ENCODE measurements at places on chromosomes 13 and 19.

DNA sequence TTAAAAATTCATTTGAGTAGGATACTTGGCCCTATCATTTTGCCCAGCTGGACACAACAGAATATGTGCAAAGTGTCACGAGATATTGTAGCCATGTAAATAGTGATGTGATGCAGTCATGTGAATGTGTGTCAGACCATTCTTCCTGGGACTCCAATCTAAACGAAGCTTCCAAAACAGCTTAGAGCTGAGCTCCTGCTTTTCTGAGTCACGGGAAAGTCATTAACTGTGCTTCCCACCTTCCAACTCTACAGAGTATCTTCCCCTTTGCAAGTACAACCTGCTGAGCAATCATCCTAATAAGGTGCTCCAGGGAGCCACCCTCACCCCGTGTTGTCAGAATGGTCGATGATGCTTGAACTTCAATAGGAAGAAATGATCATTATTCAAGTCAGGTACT, 294.7 kb downstream of the MYO16 start:
- DNase-seq: peak; percentile 62

GRCh38 chr13:99315186-99315585, 8.0 kb upstream of the GPR183 start:
- no peak for DNase-seq

- no peak for DNase-seq
Measured at GRCh38 chr13:61417086-61417570, 1.5 kb upstream of the PCDH20 start.

DNA sequence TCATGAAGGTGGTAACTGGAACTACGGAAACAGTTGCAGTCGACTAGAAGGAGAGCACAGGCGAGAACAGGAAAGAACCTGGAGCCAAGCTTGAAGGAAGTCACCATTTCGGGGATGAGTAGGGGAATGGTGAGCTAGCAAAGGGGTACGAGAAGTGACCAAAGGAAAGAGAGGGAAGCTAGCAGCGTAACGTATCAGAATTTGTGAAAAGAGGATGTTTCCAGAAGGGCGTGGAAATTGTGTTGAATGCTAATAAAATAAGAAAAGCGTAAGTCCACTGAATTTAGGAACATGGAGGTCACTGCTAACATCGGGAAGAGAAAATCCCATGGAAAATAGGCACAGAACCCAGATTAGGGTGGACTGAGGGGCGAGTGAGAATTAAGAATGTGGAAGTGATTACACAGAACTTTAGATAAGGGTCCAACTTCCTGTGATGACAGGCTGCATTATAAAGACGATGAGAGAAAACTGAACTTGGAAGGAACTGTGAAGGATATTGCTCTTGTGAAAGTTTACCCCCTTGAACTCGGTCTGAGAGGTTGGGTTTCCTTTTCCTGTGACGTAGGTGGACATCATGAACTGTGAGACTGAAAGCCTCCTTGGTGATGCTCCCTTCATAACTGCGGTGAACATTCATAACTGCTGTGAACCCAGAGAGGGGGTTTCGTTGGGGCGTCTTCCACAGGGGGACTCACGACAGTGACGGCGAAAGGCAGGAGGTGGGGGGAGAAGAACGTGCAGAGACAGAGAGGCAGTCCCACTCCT, 2.0 kb upstream of the FFAR2 start:
- DNase-seq: no peak

DNA sequence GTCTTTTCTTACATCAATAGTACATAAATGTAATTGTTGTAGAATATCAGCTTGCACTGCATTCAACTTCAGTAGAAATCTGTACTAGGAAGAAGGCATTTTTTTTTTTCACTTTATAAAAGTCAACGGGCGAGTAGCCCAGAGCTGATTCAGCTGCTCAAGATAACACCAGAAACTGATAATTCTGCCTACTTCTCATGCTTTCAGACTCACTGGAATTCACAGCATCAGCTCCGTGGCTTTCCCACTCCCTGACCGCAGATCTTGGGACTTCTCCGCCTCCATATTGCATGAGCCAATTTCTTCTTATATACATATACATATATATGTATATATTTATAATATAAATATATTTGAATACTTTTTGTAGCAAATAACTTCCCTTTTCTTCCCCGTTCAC, 263.1 kb upstream of the RXFP2 start:
- peak; percentile 90 for DNase-seq

GRCh38 chr13:75071395-75071794, 410.6 kb downstream of the TBC1D4 start:
- no peak for DNase-seq

DNA sequence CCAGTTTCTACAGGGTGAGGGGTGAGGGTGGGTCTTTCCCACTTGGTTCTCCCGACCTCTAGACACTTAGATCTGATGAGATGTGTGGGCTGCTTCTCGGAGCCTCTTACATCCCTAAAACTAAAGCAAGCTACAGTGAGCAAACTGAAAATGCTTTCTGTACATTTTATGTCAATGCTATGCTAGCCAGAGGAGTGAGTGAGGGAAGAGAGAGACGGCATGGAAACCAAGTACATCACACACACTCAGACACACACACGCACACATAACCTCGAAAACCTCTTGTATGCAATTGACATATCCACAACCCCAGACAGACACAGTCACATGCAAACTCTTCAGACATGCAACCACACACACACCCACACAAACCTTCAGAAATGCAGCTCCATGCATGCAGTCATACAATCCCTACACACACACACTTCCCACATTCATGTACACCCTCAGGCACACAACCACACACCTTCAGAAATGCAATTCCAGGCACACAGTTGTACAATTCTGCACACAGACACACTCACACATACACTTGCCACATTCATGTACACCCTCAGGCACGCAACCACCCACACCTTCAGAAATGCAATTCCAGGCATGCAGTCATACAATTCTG, 1.4 kb downstream of the SLC1A6 start:
- DNase-seq: no peak

- DNase-seq: no peak
Measured at GRCh38 chr13:48582084-48582483, 49.2 kb upstream of the RCBTB2 start.

Data from amniotic epithelial cell (primary cell).